NCI-H1105 (cell line): ENCODE measurements at places on chromosomes 16 and 17.
A peak's percentile ranks its signal among the peaks of the same experiment; 100 is the strongest.

- DNase-seq = no peak
These were observed 157.5 kb upstream of the SOX9 start for GRCh38 chr17:71963351-71963750.

GRCh38 chr17:74110467-74110866 is 93.0 kb upstream of the RPL38 start:
- no peak for DNase-seq

DNA sequence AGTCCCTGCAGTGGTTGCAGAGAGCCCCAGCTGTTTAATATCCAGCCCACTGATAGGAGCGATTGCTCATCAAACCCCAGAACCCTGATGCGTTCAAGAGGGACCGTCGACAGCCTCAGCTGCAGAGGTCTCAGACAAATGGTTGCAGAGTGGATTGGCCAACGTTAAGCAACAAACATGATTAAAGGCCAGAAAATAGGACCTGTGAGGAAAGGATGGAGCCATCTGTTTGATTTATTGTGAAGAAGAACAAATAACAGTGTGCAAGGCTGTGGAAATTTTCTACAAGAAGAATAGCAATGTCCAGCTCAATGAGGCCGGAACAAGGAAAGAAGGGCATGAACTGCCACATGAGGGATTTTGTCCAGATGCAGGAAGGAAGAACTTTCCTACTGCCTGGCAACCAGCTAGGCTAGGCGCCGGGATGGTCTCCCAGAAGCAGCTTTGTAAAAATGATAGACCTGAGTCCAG is 138.4 kb upstream of the DNAH9 start:
- no peak for DNase-seq

DNA sequence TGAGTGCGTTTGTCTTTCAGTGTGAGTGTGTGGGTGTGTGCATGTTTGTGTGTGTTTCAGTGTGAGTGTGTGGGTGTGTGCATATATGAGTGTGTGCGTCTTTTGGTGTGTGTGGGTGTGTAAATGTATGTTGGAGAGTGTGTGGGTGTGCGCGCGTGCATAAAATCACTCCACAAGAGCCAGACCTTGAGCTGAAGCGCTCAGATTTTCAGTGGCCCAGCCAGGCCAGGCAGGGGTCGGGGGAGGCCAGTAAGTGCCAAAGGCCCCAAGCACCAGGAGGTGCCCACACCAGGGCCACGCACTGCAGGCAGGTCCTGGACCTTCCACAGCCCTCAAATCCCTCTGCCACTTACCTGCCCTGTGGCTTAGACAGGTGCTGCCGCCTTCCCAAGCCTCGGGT is 184.0 kb downstream of the SOX9 start:
- DNase-seq = no peak

DNA sequence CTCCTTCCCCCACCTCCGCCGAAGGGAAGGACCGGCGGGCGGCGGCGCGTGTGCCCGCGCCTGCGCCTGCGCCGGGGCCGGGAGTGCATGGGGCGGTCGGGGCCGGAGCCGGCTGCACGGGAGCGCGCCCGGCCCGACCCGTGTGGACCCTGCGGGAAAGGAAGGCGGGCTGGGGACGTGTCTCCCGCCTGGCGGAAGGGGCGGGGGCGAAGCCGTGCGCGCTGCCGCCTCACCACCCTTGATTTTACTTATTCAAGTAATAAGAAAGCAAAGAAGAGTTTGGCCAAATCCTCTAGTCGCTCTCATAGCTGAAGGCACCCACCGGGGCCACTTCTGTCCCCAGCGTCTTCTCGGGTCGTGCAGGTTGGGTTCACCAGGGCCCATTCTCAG is 596 bp upstream of the PFN1 start:
- DNase-seq = peak; percentile 84

- no peak for DNase-seq
These were observed 105.9 kb downstream of the METRNL start for GRCh38 chr17:83185023-83186002.
